ENCODE measurements at places on chromosomes 3 and 15.

DNA sequence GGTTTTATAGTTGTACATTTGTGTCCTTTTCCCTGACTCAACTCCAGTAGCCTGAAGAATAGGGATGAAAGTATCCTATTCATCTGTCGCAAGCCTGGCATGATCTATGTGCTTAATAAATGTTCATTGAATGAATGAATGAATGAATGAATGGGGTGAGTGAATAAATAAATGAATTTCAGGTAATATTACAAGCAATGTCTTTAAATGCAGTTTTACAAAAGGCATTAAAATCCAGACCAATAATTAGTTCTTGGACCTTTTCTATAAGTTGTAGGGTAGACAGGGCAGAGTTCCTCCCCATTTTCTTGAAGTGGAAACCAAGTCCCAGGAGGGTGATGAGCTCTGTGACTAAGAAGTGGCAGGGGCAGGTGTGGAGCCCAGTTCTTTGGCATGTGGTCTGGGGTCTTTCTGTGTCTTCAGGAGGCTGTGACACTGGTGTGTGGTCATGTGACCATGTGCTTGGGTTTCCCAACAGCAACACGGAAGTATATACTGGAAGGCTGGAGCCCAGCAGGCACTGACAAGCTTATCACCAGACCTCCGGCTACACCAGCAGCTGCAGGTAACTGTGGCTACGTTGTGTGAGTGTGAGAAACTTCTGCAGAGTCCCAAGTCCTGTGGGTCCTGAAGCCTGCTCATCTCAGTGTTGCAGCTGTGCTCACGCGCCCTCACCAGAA is 18.3 kb downstream of the XYLB start:
- DNase-seq = no peak

DNA sequence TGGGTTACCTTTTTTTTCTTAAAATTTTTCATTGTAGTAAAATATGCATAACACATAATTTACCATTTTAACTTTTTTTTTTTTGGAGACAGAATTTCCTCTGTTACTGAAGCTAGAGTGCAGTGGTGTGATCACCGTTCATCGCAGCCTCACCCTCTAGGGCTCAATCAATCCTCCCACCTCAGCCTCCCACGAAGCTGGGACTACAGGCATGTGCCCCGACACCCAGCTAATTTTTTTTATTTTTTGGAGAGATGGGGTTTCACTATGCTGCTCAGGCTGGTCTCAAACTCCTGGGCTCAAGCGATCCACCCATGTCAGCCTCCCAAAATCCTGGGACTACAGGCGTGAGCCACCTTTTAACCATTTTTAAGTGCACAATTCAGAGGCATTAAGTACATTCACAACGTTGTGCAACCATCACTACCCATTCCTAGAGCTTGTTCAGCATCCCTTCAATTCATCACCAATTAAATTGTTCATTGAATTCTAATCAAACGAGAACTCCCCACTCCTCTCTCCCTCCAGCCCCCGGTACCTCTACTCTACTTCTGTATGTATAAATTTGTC is 44.6 kb downstream of the BHLHE40 start:
- no peak for DNase-seq

GRCh38 chr15:69017978-69018377 is 3.5 kb downstream of the NOX5 start:
- DNase-seq = no peak

DNA sequence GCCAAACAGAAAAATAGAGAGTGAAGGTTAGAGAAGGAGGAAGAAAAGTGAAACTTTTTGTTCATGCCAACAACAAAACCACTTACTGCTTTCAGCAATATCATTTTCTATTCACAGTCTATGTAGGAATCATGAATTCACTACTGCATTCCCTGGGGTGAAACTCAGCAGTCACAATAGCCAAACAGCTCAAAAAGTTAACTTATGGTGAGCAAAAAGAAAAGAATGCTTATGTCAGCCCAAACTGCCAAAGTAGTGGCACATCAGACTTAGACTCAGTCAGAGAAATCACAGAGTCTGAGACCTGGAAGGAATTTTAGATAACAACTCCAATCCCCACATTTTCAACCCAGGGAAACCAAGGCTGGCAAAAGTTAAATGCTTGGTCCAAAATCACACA is 238.7 kb upstream of the TMCO5A start:
- no peak for DNase-seq

- DNase-seq = no peak
These were observed 42.5 kb downstream of the CCDC12 start for GRCh38 chr3:46934072-46934471.

- peak; percentile 92 for DNase-seq
These were observed at the start of gene B3GALNT1 for GRCh38 chr3:161104561-161105551. B3GALNT1 (minus strand) TSS chr3:161105349; CDS start chr3:161086754, 18,595 bp downstream.

- peak; percentile 60 for DNase-seq
These were observed 170.1 kb upstream of the GBE1 start for GRCh38 chr3:81931265-81932251.

DNA sequence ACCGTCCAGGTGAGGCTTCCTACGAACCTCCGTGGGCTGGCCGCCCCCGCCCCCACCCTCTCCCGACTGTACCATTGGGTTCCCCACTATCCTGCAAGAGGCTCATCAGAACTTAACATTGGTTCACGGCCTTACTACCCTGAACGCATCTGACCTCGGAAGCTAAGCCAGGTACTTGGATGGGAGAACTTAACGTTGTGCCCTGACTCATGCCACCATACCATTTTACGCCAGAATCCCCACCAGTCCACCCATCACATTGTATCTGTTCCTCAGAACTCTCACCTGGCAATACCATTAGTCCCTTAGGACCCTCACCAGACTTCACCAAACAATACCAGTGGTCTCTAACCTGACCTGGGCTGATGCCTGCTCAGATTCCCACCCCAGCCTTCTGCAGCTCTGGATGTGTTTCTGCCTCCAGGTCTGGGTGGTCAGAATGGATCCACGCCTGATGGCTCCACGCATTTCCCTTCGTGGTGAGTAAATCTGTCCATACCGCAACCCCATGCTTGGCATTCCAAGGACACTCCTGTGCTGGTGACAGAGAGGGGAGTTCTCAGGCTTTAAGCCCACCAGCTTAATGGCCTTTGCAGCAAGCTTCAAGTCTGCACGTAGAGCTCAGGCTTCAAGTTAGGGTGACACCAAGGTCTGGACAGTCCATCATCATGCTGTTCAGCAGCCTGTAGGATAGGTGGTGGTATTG is 562 bp downstream of the TCTA start:
- DNase-seq = no peak

All from NCI-H146 (cell line).